ENCODE measurements at places on chromosomes 2 and 18. TPM values are rescaled to one million over a fixed set of nuclear protein-coding genes. Genes with fewer than 3 reads are reported as not detected.

FOXI3 gene
- polyA plus RNA-seq = not detected

CYRIA gene
- polyA plus RNA-seq = 1.0 TPM

PSME4 gene
- polyA plus RNA-seq = 23.4 TPM

IL1RL2 gene
- 1.8 TPM for polyA plus RNA-seq

POTEC gene
- not detected for polyA plus RNA-seq

HOXD10 gene
- 28.2 TPM for polyA plus RNA-seq

GALR1 gene
- polyA plus RNA-seq = not detected

CERS6 gene
- polyA plus RNA-seq = 9.4 TPM

- DNase-seq = no peak
Measured at GRCh38 chr18:75862458-75862857, 435.0 kb upstream of the SMIM21 start.

DNA sequence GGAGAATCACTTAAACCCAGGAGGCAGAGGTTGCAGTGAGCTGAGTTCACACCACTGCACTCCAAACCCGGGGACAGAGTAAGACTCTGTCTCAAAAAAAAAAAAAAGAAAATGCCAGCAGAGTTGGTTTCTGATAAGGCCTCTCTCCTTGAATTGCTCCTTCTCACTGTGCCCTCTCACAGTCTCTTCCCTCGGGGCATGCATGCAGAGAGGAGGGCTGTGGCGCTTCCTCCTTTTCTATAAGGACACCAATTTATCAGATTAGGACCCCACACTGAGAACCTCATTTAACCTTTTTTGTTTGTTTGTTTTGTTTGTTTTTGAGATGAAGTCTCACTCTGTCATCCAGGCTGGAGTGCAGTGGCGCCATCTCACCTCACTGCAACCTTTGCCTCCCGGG lies 110.5 kb downstream of the ZFP36L2 start:
- DNase-seq = no peak

DNA sequence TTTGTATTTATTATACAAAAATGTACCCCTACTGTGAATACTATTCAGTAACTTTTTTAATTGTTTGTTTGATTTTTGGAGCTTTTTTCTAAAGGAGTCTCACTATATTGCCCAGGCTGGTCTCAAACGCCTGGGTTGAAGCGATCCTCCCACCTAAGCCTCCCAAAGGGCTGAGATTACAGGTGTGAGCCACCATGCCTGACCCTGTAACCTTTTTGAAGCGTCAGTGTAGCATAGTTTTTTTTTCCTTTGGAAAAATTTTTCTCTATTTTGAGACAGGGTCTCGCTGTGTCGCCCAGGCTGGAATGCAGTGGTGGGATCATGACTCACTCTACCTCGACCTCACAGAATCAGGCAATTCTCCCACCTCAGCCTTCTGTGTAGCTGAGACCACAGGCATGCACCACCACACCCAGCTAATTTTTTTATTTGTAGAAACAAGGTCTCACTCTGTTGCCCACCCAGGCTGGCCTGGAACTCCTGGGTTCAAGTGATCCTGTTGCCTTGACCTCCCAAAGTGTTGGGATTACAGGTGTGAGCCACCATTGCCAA lies 2.0 kb downstream of the GMCL1 start:
- DNase-seq = no peak

DNA sequence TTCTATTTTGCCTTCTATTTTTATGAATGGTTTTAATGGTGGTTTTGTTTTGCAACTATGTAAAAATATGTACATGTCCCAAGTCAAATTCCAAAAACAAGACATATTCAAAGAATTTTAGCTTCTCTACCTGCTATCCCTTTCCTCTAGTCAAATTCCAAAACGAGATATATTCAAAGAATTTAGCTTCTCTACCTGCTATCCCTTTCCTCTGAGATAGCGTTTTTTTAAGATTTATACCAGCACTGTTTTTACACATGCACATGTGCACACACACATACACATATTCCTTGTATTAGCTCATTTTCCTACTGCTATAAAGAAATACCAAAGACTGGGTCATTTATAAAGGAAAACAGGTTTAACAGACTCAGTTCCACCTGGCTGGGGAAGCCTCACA lies 199.1 kb upstream of the ARL4C start:
- no peak for DNase-seq

DNA sequence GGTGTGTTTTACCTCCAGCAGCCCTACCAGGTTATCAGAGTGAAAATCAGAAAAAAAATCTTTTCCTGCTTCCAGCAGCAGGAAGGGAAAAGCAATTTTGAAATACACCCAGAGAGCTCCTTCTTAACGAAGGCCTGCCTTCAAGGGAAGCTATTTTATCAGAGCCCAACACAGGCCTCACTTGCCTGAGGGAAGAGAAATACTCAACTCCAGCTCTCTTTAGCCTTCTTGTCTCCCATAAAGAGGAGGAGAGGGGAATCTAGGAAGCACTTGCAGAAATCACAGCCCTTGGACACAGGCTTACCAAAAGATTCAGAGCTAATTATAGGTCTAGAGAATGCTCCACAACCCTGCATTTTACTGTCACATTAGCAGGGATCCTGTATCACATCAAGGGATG lies 896.1 kb upstream of the CNTNAP5 start:
- DNase-seq = no peak

DNA sequence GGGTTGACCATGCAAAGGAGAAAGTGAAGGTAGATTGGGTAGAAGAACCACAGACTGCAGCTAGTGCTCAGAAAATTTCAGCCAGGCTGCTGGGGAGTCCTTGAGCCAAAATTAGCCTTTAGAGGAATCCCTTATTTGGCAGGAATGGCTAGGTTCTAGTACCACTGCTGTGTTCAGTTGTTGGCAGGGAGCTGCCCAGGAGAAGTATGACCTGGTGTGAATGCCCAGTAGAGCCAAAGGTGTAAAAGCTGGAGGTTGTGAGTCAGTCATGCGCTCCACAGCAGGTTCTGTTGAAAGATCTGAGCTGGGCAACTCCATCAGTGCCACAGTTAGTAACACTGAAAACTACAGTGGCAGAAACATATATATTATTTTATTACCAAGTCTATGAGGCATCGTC lies 36.4 kb upstream of the TBR1 start:
- DNase-seq = no peak

DNA sequence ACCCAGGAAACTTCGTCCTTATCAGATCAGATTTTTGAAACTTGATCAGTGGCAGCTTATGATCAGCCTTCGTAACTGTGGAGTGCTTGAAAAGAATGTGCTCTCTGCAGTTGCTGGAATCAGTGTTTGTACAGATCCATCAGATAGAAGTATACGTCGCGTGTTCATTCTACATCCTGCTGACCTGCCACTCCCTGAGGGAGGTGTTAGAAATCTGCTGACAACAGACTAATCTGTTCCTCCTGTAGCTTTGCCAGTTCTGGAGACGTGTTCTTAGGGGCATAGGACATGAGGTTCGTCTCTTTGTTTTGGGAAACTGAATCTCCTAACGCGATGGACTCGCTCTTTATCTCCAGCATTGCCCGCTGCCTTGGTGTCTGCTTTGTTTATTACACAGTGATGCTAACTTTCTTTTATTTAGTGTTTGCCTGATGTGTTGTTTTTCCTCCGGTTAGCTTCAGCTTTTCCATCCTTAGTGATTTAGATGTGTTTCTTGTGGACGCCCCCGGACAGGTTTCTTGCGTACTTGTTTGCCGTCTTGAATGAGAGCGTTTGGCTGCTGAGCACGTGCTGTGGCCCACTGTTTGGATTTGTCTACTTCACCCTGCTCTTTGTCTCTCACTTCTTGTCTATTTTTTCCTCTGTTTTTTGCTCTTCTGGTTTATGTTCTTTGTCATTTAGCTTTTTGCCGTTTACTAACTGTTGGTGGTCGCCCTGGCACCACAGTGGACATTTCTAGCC lies 17.4 kb upstream of the GAL3ST2 start:
- no peak for DNase-seq

GRCh38 chr2:133433455-133434451 lies 134.5 kb downstream of the NCKAP5 start:
- peak; percentile 37 for DNase-seq

DNA sequence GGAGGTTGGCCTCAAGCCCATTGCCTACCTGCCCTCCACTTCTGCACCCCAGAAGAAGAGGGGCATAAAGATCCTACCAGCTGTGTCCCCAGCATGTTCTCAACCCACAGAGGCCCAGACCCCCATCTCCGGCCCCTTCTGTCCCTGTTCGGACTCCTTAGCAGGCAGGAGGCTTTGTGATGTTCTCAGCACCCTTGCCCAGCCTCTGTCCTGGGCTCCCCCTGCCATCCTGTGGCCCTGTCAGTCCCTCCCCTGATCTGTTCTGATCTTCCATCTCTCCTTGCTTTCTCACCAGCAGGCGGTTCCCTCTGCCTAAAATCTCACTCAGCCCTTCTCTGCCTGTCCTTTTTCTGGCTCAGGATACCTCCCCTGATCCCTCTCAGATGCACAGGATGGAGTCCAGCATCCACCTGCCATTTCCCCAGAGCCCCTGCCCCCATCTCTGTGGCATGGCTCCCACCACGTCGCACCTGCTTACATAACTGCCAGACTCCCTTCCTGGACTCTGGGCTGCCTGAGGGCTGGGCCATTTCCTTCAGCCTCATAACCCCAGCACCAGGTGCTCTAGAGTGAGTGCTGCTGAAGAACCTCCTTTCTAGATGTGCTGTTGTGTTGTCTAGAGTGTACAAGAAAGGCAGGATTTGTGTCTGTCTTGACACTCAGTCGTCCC lies 134.0 kb downstream of the CTIF start:
- peak; percentile 27 for DNase-seq

DNA sequence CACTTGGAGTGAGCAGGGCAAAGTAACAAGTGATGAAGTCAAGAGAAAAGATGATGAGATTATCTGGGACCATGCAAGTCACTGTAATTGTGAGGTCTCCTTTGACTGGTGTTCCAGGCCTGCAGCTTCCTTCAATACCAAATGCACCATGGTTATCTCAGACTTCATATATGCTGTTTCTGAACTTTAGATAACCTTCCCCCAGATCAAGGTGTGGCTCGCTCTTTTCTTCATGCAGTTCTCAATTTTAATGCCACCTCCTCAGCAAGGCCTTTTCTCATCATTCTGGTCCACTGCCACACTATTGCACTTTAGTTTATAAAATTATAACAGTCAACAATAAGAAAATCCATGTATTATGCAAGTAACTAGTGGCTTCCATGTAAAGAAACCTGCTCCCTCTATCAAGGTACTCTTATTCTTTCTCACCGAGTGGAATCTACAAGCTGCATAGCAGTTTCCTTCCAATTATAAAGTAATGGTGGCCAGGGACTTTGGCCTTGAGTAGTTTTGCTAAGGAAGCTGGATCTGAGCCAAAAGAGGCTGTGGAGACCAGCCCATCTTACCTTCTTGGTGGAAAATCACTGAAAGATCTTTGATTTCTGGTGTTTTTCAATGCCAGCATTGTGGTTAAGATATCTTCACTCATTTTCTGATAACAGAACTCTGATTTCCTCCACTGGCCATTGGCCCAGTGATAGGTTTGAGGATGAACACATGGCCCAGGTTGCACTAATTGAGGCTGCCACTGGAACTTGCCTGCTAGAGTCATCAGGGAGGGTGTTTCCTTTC lies 113.6 kb downstream of the KCNE4 start:
- no peak for DNase-seq

DNA sequence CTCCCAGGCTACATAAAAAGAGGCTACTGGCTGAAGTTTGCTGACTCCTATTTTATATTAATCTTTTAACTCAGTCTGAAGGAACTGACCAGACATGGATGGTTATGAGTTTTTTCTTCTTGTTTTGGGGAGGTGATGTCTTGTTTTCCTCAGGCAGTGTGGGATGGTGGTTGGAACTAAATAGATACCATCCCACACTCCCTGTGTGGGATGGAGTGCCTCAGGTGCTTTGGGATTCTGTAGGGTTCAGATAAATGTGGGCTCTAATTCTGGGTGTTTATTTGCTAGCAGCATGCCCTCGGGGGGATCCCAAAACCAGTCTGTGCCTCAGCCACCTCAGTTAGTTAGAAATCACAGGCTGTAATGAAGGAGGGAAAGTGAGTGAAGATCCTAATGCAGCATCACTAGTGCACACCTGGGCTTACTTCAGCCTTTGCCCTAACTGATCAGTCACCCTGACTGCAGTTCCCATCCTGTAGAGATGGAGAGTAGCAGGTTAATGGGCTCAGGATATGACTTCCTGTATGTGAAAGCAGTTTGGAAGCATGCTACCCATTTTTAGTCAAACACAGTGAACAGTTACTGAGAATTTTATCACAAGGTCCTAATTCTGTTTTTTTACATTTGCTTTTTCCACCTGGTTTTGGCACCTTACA lies 132.2 kb downstream of the SPTBN1 start:
- no peak for DNase-seq

DNA sequence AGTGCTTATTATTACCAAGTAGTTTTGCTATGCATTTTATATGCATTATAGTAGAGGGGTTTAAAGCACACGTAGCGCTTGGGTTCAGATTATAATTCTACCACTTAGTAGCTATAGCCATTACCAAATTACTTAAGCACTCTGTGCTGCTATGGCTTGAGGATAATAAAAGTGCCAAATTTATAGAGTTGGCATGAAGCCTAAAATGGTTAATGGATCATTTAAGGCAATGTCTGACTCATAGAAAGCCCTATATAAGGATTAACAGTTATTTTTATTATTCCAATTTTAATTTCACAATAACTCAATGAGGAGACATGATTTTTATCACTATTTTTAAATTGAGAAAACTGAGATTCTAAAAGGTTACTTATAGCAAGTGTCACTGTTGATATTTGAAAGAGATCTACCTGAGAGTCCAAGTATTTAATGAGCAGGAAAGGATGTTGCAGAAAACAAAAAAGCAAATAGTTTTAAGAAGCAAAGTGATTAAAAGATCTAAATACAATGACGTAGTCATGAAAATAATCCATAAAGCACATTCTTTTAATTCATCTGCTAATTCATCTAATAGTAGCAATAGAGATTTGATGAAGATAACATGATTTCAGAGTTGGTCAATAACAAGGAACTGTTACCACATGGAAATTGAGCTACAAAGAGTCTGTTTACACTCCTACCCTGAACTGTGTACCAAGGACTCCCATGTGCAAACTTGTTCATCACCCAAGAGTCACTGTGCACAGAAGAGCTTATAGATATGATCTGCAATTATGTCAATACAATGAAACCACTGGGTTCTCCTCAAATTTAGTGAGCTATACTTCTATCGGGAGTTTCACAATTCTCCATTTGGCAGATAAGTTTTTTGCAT lies 78.8 kb upstream of the DTNA start:
- no peak for DNase-seq

DNA sequence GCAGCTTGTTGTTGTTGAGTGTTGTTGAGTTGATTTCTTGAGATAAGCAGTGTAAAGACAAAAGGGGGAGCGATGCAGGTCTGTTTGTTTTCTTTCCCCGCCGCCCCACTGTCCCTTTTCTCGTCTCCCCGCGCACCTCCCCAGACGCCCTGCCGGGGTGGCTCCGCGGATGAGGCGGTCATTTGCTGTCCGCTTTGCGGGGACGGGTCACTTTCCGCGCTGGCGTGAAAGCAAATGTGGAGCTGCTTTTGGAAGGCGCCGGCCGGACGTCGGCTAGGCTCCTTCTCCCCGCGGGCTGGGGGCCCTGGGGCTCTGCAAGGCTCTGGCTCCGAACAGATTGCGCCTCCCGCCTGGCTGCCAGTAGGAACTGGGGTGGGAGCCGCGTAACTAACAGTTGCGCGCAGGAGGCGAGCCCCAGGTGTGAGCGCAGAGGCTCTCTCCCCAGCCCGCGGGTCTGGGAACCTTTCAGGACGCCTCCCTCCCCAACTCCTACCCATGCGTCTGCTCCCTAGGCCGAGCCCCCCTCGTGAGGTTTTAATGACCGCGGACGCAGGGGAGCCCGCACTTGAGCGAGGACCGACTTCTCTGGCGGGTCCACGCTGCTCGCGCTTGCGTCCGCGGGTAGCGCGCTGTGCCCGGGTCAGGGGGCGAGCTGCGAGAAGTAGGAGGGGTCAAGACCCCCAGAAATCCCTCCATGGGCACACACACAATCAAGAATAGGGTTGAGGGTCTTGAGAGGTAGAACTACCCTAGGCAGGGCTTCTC lies 146.6 kb downstream of the MEIS1 start:
- peak; percentile 78 for DNase-seq
